NCI-H1694 treated with DMSO at 0.1 percent for 48 hours (cell line): ENCODE measurements at places on chromosomes 5 and 9.

- no peak for DNase-seq
Measured at GRCh38 chr9:121745396-121745695, 93.9 kb downstream of the DAB2IP start.

DNA sequence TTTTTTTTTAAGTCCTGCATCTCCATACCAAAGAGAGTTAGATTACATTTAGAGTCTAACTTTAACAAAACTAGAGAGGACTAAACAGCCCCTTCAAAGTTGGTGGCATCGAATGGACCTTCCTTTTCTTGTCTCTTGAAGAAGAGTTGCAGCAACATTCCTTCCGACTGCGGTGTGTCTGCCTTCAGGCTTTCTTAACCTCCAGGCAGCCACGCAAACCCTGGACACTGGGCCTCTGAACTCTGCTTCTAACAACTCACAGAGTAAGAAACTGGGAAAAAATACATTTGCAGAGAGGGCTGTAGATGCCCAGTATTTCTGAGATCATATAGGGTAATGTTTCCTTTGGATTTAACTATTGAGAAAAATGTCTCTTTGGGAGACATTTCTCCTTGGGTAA is 120.5 kb upstream of the MAST4 start:
- no peak for DNase-seq

GRCh38 chr5:145470396-145470979 is 364.7 kb downstream of the PRELID2 start:
- peak; percentile 54 for DNase-seq

- no peak for DNase-seq
Measured at GRCh38 chr5:173733021-173733420, 116.6 kb upstream of the BOD1 start.

GRCh38 chr9:83966209-83966582 is 13.8 kb downstream of the HNRNPK start:
- DNase-seq: no peak

DNA sequence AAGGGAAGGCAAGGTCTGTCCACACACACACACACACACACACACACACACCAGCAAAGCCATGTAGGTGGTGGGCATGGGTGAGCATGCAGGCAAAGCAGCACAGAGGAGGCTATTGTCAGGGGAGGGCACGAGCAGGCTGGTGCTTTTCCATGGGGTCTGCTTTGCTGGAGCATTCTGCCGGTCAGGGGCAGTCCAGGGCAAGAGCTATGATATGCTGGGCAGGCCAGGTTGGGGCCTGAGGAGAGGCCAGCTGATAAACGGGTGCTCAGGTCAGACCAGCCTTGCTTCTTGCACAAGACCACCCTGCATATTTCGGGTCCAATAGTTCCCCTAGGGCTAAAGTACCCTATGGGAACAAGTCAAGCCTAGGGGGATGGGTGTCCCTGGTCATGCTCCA is 253.9 kb upstream of the DMAC1 start:
- DNase-seq: no peak

- DNase-seq: no peak
Measured at GRCh38 chr5:65790371-65791163, 68.6 kb downstream of the NLN start.

DNA sequence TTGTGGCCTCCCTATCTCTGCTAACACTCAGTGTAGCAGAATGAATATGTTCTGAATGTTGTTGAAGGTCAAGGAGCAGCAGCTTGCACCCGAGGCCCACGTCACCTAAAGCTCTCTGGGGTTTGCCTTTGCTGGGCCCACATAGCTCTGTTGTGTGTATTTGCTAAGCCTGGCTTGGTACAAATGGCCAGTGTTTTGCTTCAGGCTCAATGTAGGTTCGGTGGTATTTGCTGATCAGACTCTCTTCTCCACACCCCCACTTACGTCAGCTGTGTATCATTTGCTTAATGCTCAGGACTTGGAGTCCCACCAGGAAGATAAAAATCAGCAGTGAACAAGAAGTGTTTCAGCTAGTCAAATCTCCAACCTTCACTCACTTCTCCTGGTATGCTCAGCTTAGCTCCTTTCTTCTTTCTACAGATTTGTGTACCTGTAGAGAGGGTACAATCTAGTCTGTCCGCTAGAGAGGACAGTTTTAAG is 4.8 kb upstream of the RFESD start:
- DNase-seq: no peak
